ENCODE measurements at places on chromosomes 2 and 18. TPM values are rescaled to one million over a fixed set of nuclear protein-coding genes. Genes with fewer than 3 reads are reported as not detected.

GRCh38 chr2:205640716-205641115, 41.6 kb upstream of the NRP2 start:
- no peak for DNase-seq

HOXD11 gene
- not detected for total RNA-seq

GRCh38 chr18:48775372-48776155, 175.2 kb downstream of the SMAD7 start:
- DNase-seq = no peak

DNA sequence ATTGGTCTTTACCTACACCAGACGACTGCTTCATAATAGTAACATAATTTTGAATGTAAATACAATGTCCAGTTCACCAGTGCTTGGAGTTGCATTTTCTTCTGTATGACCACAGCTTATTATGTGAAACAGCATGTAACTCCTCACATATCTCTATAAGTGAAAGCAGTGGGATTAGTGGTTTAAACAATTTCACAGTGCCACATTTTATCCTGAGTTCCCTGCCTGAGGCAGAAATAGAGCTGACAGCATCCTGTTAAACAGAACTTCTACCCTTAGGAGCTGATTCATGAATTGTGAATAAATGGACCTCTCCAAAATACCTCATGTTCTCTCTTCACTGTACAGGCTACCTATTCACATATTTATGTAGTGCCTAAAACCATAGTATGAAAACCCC, 542.3 kb upstream of the VWC2L start:
- DNase-seq = no peak

DNA sequence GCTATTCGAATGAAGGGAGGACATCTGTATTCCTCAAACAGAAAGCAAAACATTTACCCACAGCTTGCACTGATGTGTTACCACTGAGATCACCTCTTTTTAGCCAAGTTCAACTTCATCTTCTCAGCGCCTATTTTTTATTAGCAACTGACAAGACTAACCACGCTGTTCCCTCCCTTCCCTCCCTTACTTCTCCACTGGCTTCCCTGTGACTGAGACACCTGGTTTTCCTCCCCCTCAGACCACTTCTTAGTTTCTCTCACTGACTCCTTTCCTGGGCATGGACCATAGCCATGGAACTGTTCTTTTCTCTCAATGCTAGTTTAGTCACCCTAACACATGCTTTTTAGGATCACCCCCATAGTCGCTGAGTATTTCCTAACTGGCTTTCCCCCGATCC, 3.3 kb downstream of the L3MBTL4 start:
- DNase-seq = no peak

DNA sequence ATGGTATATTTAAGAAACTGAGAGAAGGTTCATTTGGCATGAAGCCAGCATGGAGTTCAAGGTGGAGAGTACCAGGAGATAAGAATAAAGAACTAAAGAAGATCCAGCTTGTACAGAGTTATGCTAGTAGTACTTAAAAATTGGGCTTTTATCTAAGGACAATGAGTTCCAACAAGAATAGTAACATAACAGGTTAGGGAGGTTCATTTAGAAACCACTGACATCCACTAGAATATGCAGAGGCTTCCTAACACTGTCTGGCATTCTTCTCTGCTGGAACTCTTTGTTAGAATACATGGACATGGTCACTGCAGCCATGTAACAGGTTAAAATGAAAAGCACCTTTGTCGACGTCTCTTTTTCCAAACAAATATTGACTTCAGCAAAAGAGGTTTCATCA, 42.6 kb upstream of the DSC1 start:
- DNase-seq = no peak

UGT1A10 gene
- total RNA-seq = not detected

- DNase-seq = no peak
Observed at GRCh38 chr2:203803053-203803429, 64.5 kb upstream of the CTLA4 start.

DNA sequence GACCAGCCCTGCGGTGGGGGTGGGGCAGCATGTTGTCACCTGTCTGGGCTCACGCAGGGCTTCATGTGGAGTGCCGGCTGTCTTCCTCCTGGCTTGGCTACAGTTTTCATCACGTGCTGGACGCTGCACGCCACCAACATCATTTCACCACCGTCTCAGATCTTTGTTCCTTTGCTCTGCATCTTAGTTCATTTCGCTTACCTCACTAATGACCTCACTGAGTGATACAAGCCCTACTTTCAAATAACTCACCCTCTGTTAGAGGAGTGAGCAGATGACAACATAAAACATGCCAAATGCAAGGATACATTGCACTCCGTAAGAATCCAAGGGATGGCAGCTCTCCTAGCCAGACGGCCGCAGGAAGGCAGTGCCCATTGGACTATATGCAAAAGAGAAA, 527.5 kb downstream of the GALR1 start:
- DNase-seq = peak; percentile 66

MDH1B gene
- 1.1 TPM for total RNA-seq

DNA sequence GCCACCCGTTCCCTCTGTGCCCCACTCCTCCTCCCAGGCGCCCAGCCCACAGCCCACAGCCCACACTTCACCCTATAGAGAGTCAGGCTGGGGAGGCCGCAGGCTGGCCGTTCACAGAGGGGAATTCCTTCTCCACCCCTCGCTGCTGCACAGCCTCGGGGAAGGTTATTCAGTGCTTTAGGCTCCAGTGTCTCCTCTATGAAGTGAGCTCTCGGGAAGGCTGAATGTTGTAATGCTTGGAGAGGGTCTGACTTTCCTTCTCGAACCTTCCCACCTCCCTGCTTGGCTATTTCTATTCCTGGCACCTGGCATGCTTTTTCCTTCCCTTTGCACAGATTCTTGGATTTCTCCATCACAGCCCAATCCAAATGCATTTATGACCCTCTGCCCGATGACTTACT, 62.5 kb upstream of the SMAD7 start:
- DNase-seq = no peak

DNA sequence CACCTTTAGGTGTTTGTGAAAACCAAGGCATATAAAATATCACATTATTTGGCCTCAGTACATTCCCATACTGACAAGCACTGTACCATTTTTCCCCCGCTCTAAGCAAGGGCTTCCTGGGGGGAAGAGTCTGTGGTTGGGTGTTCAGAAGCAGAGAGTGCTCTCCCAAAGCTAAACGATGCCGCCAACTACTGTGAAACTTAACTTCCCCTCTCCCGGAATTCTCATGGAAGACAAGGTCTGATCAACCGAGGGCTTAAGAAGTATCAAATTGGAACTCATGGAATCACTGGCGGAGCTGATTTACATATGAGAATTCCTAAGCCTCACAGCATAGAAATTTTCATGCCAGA, 433 bp upstream of the MFF start:
- no peak for DNase-seq

SERPINB4 gene
- not detected for total RNA-seq

DNA sequence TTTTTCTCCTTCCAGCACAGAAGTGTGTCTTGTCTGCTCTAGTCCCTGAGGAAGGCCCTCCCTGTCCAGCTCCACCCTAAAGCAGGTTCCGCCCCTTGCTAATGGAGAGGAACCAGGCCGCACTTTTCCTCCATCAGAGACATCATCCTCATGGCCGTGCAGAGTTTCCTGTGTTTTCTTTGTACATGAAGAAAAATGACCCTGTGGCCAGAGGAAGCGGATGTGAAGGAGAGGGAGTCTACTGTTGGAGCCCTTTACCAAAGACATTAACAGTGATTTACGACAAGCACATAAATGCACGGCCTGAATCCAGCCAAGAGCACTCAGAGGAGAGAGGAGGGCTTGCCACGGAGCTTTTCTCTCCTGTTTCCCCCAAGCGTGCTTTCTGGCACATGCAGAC, 109.5 kb downstream of the RNF144A start:
- DNase-seq = no peak

PROKR1 gene
- total RNA-seq = not detected

KLF7 gene
- total RNA-seq = 25.3 TPM

RAB27B gene
- total RNA-seq = 0.42 TPM

- DNase-seq = no peak
Observed at GRCh38 chr18:22183698-22184170, 14.3 kb downstream of the GATA6 start.

NAGK gene
- 54.0 TPM for total RNA-seq
